ENCODE measurements at places on chromosomes 16 and 17.

- no peak for DNase-seq
Measured at GRCh38 chr17:41581366-41582060, 5.2 kb downstream of the KRT14 start.

- no peak for DNase-seq
Measured at GRCh38 chr16:47722046-47722445, 260.9 kb downstream of the PHKB start.

DNA sequence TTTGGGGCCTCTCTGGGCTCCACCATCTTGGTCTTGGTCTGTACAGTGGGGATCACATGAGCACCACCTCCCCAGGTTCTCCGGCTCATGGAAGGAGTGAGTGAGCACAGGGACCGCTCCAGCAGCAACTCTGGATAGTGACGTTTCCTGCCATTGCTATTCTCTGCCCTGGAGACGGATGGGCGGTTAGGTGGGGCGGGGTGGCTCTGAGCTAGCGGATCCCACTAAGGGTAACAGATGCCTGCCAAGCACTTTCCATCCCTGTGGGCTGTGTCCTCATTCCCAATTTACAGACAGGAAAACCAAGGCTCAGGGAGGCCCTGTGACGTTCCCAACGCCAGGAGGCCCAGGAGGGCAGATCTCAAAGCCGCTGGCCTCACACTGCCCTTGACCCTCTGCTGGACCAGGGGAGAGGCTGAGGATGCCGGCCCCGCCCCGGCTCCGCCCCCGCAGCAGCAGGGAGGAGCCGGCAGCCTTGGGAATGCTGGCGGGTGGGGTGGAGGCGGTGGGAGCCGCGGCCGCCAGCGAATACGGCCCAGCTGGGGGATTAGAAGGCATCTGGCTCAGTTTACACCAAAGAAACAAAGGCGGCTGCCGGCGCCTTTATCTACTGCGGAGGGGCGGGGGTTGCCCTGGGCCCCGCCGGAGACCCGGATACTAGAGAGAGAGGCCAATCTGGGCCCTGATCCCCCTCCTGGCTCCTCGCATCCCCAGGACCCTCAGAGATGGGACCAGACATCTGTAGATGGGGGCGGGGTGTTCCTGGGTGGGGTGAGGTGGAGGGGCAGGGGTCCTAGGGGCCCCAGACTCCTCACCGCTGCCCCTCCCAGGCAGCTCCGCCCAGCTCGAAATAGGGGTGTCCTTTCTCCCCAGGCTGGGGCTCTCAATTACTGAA, 122.3 kb upstream of the CIBAR2 start:
- DNase-seq, result no peak

GRCh38 chr16:53576904-53577303, 73.9 kb upstream of the AKTIP start:
- no peak for DNase-seq

GRCh38 chr17:67659028-67659427, 58.7 kb upstream of the NOL11 start:
- DNase-seq, result no peak

DNA sequence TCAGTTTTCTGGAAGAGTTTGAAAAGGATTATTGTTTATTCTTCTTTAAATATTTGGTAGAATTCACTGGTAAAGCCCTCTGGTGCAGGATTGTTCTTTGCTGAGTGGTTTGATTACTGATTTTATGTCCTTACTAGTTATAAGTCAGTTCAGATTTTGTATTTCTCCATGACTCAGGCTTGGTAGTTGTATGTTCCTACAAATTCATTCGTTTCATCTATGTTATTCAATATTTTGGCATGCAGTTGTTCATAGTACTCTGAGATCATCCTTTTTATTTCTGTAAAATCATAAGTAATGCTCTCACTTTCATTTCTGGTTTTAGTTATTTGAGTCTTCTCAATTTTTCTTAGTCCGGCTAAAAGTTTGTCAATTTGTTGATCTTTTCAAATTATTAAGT, 58.1 kb upstream of the CRYM start:
- DNase-seq, result peak; percentile 45

DNA sequence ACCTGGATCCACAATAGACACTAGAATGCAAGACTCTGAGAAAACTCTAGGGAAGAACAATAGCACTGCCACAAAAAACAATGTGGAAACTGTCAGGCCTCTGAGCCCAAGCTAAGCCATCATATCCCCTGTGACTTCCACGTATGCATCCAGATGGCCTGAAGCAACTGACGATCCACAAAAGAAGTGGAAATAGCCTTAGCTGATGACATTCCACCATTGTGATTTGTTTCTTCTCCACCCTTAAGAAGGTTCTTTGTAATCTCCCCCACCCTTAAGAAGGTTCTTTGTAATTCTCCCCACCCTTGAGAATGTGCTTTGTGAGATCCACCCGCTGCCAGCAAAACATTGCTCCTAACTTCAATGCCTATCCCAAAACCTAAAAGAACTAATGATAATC, 39.2 kb upstream of the TNRC6C start:
- DNase-seq, result no peak

DNA sequence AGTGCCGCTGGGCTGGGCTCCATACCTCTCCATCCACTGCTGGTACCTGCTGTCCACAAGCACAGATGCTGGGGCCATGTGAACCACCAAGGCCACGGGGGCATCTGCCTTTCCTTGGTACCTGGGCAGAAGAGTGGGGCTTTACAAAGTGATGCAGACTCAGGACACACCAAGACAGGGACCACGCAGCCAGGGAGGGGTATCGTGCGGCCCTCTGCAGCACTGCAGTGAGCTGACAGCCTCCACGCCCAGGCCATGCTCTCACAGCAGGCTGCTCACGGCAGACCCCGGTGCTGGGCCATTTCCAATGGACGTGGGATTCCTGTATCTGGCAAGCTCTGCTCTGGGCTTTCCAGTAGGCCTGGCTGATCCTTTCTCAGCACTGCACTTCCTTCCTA, 14.4 kb downstream of the ELAC2 start:
- DNase-seq, result no peak
